Stimulated activated CD8-positive, alpha-beta memory T cell treated with anti-CD3 and anti-CD28 coated beads, Interleukin-2, amount 100 ng/mL, for 1 hour (primary cell): ENCODE measurements at places on chromosomes 1 and 21.

- DNase-seq, result no peak
Observed at GRCh38 chr1:162230096-162230495, 146.6 kb downstream of the SPATA46 start.

DNA sequence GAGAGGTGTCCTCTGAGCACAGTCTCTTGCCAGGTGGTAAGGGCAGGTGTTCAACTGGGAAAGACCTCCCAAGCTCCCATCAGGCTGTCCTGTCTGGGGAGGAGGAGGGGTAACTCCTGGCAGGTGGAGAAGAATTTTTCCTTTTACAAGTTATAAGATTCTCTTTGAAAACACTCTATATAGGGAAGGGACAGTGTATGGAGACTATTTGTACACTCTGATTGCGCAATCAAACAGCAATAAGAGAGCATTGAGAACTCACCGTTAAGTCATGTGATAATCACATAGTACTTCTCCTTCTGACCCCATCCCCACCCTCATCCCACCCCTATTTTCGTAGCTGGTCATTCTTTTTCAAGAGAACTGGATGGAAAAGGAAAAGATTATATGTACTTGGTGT lies 179.3 kb upstream of the ZNF644 start:
- no peak for DNase-seq

GRCh38 chr1:14392161-14392858 lies 206.2 kb upstream of the KAZN start:
- no peak for DNase-seq

DNA sequence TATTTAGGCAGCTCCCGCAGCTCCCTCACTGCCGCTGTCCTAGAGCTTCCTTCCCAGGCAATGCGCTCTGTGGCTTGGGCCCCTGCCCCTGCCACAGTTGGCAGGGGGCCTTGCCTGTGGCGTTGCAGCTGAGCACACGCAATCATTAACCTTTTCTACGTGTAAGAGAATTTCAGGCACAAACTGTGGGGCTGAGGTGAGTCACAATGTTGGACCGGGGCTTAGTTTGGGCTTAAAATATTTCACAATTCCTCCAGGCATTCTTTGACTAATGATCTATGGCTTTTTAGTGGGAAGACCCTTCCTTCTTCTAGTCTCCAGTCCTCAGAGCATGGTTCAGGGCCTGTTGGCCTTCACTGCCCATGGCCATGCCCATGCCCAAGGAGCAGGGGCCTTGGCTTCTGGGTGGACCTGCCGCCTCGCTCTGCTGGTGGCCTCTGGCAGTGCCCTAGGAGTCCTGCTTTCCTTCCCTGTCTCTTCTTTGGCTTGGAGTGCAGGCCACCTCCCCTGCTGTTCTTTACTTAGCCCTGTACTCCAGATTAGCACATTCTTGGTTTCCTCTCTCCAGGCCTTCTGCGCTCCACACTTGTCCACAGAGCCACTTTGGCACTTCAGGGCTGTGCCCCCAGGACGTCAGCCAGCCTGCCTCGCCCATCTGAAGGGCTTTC lies 39.2 kb downstream of the MAPKAPK2 start:
- DNase-seq, result no peak

DNA sequence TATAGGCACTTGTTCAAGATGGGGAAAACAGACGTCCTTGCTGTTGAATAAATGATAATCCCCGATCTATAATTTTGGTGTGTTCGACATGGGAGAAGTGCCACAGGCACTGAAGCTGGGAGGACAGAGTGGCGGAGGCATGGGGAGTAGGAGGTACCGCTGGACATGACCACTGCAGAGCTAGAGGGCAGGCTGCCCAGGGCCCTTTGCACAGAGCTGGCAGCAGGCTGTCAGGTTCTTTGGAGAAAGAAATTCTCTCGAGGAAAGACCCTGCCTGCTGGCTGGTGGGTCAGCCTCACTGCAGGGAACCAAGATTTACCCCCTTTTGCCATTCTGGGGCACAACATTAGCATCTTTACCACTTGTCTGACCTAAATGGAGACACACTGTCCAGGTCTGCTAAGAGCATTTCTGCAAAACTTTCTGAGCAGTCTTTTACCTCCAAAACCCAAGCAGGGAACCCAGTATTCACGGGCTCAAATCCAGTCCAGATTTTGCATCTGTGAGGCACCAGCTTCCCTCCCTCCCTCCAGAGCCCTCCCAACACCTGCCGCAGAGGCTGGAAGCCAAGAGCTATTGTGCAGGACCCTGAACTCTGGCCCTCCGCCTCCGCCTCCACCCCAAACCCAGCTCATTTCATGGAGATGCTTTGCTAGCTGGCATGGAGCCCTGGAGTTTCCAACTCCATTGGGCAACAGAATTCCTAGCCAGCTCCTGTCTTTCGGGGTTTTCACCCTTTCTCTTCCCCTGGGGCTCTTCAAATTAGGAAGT lies 142.3 kb downstream of the PLXNA2 start:
- DNase-seq, result no peak

- no peak for DNase-seq
Observed at GRCh38 chr1:5661196-5662085, 330.8 kb downstream of the NPHP4 start.

DNA sequence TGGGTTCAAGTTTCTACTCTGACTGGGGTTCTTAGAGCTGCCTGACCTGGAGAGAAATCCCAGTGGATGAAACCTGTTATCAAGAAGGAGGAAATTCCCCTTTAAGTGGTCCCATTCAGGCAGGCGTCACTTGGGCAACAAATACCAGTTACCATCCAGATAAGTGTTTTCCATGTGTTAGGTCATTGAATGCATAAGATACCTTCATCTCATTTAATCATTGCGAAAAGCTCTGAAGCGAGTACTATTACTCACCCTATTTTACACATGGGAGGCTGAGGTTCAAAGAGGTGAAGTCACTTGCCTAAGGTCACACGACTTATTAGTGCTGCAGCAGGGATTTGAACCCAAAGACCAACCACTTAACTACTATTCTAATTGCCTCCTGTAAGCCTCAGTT lies 45.5 kb upstream of the RPL11 start:
- no peak for DNase-seq

DNA sequence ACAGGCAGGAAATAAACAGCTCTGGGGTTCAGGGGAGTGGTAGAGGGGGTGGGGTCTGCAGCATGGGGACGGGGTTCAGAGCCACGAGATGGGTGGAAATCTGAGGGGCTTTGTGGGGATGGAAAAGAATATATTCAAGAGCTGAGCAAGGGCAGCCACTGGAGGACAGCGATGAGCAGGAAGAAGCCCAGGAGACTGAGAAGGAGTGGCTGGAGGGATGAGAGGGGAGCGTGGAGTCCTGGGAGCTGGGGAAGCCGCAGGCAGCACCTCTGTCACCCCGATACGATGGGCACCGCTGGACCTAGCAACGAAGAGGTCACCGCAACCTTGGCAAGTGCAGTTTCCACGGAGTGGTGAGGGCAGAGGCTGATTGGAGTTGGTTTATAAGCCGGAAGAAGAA lies 10.0 kb upstream of the KCNAB2 start:
- no peak for DNase-seq

DNA sequence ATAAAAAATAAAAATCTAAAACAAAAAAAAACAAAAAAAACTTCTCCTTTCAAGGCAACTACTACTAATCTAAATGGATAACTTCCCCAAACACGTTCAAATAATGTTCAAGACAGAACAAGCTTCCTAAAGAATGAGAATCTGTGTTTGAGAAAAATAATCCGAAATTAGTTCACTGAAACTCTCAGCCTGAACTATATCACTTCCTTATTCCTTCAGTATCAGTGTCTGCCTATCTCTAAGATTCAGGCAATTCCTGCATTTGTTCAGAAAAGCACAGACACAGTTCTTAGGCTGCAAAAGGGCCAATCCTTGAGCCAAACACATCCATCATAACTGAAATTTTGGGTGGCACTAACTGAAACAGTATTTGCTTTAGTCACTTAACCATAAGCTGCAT lies 22.4 kb downstream of the DSTYK start:
- DNase-seq, result no peak

- no peak for DNase-seq
Observed at GRCh38 chr1:15733726-15734226, 2.3 kb upstream of the SLC25A34 start.

- no peak for DNase-seq
Observed at GRCh38 chr1:70038025-70038424, 167.4 kb downstream of the LRRC40 start.

GRCh38 chr1:30698401-30698981 lies 24.9 kb downstream of the MATN1 start:
- DNase-seq, result no peak
